ENCODE measurements at places on chromosomes 1 and 21.

GRCh38 chr1:197910120-197910991 is 6.8 kb upstream of the LHX9 start:
- DNase-seq, result no peak

DNA sequence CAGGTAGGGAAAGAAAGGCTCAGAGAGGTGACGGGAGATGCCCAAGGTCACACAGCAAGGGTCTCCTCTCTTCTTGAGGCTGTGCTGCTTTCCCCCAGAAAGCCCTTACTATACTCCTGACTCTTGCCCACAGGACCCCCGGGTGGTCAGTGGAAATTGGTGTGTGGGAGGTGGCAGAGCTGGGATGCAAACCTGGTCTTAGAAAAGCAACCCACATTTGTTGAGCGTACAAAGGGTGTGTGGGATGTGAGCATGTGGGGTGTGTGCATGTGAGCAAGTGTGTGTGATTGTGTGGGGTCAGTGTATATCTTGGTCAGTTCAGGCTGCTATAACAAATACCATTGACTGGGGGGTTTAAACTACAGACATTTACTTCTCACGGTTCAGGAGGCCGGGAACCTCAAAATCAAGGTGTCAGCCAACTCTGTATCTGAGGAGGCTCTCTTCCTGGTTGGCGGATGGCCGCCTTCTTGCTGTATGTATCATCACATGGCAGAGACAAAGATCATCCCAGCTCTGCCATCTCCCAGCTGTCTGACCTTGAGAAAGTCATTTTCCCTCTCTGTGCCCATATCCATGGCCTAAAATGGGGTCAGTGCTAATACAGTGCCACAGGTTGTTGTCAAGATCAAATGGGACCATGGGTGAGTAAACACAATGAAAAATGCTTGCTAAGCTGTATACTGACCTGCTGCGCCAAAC is 268.5 kb downstream of the PTPRU start:
- no peak for DNase-seq

- no peak for DNase-seq
Measured at GRCh38 chr1:216303690-216304089, 119.6 kb downstream of the USH2A start.

DNA sequence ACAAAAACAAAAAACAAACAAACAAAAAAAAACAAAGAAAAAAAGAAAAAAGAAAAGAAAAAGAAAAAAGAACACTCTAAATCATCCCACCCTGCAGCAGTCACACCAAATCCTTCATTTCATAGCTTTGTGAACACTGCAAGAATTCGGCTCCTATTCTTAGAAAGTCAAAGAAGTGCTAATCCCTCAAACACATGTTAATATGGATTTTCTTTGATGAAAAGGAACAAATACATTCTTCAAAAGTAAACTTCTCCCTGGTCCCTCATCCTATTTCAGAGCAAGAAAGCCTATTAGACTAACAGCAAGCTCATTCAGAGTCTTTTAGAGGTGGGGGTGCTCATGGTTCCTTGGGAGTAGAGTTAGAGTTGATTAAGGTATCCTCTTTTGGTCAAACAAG is 7.2 kb upstream of the MRPL39 start:
- no peak for DNase-seq

- peak; percentile 31 for DNase-seq
Measured at GRCh38 chr1:79353224-79353623, 346.7 kb upstream of the ADGRL4 start.

GRCh38 chr1:150429805-150430204 is 57.4 kb upstream of the TARS2 start:
- no peak for DNase-seq

DNA sequence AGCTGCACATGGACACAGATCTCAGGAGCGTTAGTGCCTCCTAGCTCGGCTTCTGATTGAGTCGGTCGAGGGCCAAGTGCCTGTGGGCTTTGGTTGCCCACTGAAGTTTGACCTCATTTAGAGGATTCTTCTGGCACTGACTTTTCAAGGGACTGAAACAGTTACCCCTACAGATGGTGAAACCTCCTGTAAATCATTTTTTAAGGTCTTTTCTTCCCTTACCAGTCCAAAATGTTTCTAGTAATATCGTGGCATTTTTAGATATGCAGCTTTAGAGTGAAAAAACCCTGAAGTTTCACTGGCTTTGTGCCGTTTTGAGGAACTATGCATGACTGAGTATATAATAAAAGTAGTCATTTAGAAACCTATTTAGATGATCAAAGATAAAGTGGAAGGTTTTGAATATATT is 34.7 kb upstream of the L1TD1 start:
- DNase-seq, result no peak

- no peak for DNase-seq
Measured at GRCh38 chr1:244052016-244052727, 1.1 kb downstream of the ZBTB18 start.

DNA sequence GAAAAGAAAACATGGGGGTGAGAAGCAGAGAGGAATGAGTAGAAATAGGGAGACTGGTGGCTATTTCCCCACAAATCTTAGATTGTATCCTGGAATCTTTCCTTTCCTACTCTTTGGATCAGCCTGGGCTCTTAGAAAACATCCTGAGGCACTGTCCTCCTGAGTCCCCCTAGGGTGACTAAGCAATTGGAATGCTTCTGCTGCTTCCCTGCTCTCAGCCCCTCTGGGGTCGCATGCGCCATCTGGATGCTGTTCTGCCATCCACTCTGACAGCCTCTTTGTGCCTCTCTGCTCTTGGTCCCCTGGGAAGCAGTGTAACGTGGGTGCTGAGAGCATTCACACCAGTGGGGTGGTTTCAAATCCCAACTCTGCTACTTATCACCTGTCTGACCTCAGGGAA is 443.0 kb downstream of the SIPA1L2 start:
- DNase-seq, result no peak

DNA sequence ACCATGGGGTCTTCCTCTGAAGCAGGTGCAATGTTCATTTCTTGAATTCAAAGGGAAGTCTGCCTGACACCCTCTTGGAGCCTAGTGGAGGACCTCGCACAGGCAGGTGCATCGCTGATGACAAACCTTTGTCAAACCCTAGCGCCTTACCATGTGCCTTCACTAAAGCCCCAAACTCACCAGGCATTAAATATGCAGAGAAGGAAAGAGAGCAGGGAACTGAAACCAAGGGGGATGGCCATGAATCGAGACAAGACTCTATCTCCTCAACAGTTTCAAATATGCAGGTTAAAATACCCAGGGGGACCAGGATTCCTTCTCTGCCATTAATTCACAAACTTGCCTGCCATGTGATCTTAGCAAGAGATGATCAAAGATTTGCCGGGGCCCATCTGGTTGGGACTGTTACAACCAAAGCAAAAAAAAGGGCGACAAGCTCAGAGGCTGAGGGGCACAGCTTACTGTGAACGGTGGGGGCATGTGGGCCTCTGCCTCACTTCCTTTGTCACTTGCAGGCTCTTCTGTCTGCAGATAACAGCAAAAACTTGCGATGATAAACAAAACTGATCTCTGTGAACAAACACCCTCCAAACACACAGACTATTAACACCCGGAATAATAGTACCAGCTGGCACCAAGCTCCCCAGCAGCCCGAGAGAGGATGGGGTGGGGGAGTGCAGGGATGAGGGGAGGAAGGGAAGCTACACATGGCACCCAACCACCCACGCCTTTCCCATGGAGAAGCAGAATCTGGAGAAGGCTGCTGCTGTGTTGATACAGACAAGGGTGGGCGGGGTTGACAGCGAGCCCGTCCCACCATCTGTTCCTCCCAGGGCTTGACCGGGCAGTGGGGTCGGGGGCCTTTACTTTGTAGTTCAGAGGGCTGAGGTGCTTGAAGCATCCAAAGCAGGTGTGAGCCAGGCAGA is 33.9 kb downstream of the TMEM63A start:
- DNase-seq, result no peak

GRCh38 chr1:235093696-235094592 is 34.7 kb downstream of the TOMM20 start:
- DNase-seq, result no peak

GRCh38 chr1:42845866-42846256 is 552 bp upstream of the ZNF691 start:
- no peak for DNase-seq

DNA sequence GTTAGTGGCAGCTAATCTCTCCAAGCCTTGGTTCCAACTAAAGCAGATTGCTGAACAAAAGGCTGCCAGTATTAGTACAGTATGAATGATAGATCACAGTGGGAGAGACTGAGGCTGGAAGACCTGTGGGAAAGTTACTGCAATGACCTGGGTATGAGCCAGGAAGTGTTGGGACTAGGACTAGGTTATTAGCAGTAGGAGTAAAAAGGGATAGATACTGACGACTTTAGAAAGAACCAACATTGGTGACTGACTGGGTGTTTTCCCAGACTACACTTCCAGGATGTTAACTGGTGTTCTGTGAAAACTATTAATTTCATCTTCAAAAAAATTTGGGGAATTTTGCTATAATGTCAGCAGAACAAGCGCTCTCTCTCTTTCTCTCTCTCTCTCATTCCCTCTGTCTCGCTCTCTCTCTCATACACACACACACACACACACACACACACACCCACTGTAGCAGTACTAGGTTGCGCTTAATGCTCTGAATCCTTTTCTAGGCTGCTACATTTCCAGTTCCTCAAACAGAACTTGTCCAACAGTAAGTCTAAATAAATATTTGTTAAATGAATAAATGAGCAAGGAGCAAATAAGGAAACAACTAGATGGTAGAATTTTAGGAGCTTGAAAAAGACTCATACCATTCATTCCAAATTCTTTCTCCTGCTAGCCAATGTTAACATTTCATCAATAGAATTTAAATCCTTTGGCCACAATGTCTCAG is 47.6 kb upstream of the RGS8 start:
- DNase-seq, result no peak

DNA sequence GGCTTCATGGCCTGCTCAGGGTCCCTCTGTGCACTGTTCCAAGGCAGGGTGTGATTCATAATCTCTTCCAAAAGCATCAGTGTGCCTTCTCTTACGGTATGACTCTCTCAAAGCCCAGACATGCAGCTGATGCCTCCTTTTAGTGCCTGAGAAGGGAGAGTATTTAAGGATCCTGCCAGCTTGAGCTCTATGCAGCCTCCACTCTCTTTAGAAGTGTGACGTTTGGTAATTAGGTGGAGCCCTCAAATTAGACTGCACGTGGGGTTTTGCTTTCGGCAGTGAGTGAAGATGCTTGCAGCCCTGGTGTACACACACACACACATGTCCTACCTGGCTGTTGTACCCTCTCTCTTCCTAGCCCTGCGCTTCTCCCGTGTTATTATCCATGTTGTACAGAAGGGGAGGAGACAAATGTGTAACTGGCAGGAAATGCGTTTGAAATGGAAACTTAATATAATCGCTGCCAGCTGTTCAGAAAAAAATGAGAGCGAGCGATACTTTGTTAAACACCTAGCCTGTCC is 2.6 kb upstream of the C1orf174 start:
- no peak for DNase-seq

GRCh38 chr1:65141394-65141793 is 6.6 kb upstream of the AK4 start:
- peak; percentile 20 for DNase-seq
